ENCODE measurements at places on chromosomes 13 and 19. TPM values are rescaled to one million over a fixed set of nuclear protein-coding genes. Genes with fewer than 3 reads are reported as not detected.

- peaks cover 9% of the 10 kb centered on the region for H3K27me3 ChIP-seq
- H3K27ac ChIP-seq = no peak overlapping the region
- H3K36me3 ChIP-seq = no peaks in the 10 kb centered on the region
Observed at GRCh38 chr13:46926916-46927590, 30.2 kb upstream of the HTR2A start.

Gene ZSWIM9
- 9.3 TPM for total RNA-seq

GRCh38 chr13:66036024-66036614 is 1194.0 kb downstream of the PCDH9 start:
- H3K27me3 ChIP-seq = no peaks in the 10 kb centered on the region
- H3K27ac ChIP-seq = no peak overlapping the region
- no peak overlapping the region for H3K4me3 ChIP-seq
- no peaks in the 10 kb centered on the region for H3K4me1 ChIP-seq
- H3K36me3 ChIP-seq = no peaks in the 10 kb centered on the region

- H3K27ac ChIP-seq = no peak overlapping the region
- no peak for DNase-seq
- H3K4me1 ChIP-seq = no peaks in the 10 kb centered on the region
Observed at GRCh38 chr13:101209206-101209893, 207.0 kb downstream of the NALCN start.

DNA sequence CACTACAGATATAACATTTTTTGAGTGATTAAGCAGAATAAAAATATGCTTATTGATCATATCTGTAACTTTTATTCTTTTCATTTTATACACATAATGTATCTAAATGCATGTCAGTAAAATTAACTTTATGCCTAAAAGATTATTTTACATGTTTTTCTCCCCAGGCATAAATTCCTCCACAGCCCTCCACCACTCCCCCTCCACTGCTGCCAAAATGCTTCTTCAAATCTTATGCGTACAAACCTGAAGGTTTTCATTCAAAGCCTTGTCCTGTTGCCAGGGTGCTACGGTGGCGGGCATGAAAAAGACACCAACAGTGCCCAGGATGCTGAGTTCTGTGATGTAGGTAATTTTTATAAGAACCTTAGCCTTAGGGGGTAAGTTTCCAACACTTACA is 52.9 kb downstream of the PARP4 start:
- no peak overlapping the region for H3K4me3 ChIP-seq
- H3K27ac ChIP-seq = peak overlapping the region; percentile 26
- H3K27me3 ChIP-seq = no peaks in the 10 kb centered on the region
- no peak for DNase-seq

- peaks cover 20% of the 10 kb centered on the region for H3K4me1 ChIP-seq
- no peak overlapping the region for H3K27ac ChIP-seq
- H3K36me3 ChIP-seq = peaks cover 16% of the 10 kb centered on the region
- no peak for DNase-seq
- no peaks in the 10 kb centered on the region for H3K27me3 ChIP-seq
Observed at GRCh38 chr13:49569993-49570689, 15.2 kb downstream of the RCBTB1 start.

DNA sequence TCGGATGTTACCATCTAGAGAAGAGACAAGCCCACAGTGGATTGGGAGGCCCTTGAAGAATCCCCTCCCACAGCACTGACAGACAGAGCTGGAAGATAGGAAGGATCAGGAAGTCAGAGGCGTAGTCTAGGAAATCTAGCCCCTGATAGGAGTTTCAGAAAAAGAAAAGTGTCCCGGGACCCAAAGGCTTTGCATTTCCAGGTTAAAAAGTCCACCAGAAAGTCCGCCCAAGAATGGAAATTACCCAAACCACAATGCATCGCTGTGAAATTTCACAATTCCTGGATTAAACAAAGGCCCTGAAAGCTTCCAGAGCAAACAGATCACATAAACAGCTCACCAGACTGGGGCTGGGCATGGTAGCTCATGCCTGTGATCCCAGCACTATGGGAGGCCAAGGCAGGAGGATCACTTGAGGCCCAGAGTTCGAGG is 146.9 kb downstream of the KDM4B start:
- peaks cover 7% of the 10 kb centered on the region for H3K36me3 ChIP-seq
- no peaks in the 10 kb centered on the region for H3K4me1 ChIP-seq
- no peaks in the 10 kb centered on the region for H3K27me3 ChIP-seq
- no peak overlapping the region for H3K4me3 ChIP-seq
- peak overlapping the region; percentile 64 for H3K27ac ChIP-seq

GRCh38 chr13:34108410-34108809 is 290.5 kb downstream of the RFC3 start:
- DNase-seq = no peak
- no peak overlapping the region for H3K4me3 ChIP-seq
- no peak overlapping the region for H3K27ac ChIP-seq
- no peaks in the 10 kb centered on the region for H3K36me3 ChIP-seq
- no peaks in the 10 kb centered on the region for H3K4me1 ChIP-seq
- H3K27me3 ChIP-seq = no peaks in the 10 kb centered on the region

Gene MAG
- total RNA-seq = not detected

Gene ZSCAN4
- total RNA-seq = not detected

- peak; percentile 55 for DNase-seq
- H3K4me1 ChIP-seq = peaks cover 3% of the 10 kb centered on the region
- peaks cover 5% of the 10 kb centered on the region for H3K36me3 ChIP-seq
- no peak overlapping the region for H3K27ac ChIP-seq
- no peaks in the 10 kb centered on the region for H3K27me3 ChIP-seq
Observed at GRCh38 chr19:23283925-23284324, 33.7 kb upstream of the ZNF724 start.

GRCh38 chr13:74662905-74663304 is 528.7 kb upstream of the KLF12 start:
- peaks cover 4% of the 10 kb centered on the region for H3K27me3 ChIP-seq
- H3K4me3 ChIP-seq = no peak overlapping the region
- H3K4me1 ChIP-seq = no peaks in the 10 kb centered on the region
- no peaks in the 10 kb centered on the region for H3K36me3 ChIP-seq
- DNase-seq = no peak

DNA sequence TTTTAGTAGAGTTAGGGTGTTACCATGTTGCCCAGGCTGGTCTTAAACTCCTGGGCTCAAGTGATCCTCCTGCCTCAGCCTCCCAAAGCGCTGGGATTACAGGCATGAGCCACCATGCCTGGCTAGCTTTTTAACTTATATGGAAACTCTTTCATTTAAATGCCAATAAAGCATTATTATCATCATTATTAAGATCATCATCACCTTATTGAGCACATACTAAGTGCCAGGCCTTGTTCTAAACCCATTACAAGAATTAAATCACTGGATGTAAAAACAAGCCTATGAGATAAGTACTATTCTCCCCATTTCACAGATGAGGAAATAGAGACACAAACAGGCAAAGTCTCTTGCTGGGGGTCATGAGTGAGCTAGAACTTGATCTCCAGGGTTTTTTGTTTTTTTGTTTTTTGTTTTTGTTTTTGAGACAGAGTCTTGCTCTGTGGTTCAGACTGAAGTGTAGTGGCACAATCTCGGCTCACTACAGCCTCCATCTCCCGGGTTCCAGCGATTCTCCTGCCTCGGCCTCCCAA is 1.3 kb downstream of the GMFG start:
- peaks cover 34% of the 10 kb centered on the region for H3K36me3 ChIP-seq
- peak overlapping the region; percentile 99 for H3K4me3 ChIP-seq
- DNase-seq = no peak
- H3K27me3 ChIP-seq = no peaks in the 10 kb centered on the region
- H3K4me1 ChIP-seq = peaks cover 51% of the 10 kb centered on the region
- H3K27ac ChIP-seq = peak overlapping the region; percentile 97

DNA sequence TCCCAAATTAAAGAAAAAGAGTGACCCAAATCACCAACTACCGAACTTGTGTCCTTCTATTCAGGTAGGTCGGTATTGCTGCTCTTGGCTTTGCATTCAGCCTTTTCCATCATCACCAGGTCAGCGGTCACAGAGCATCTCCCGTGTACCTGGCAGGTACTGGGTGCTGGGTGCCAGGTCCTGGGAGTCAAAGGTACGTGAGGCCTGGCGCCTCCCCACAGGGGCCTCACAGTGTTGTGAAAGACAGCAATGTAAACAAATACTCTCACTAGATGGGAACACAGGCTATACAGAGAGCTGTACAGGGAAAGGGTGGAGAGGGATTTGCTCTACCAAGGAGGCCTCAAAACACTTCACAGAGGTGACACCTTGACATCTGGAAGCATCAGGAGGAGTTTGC is 86.7 kb downstream of the ZIC5 start:
- H3K27me3 ChIP-seq = peaks cover under 1% of the 10 kb centered on the region
- H3K27ac ChIP-seq = no peak overlapping the region
- no peaks in the 10 kb centered on the region for H3K36me3 ChIP-seq
- DNase-seq = no peak
- H3K4me3 ChIP-seq = no peak overlapping the region
- H3K4me1 ChIP-seq = no peaks in the 10 kb centered on the region

DNA sequence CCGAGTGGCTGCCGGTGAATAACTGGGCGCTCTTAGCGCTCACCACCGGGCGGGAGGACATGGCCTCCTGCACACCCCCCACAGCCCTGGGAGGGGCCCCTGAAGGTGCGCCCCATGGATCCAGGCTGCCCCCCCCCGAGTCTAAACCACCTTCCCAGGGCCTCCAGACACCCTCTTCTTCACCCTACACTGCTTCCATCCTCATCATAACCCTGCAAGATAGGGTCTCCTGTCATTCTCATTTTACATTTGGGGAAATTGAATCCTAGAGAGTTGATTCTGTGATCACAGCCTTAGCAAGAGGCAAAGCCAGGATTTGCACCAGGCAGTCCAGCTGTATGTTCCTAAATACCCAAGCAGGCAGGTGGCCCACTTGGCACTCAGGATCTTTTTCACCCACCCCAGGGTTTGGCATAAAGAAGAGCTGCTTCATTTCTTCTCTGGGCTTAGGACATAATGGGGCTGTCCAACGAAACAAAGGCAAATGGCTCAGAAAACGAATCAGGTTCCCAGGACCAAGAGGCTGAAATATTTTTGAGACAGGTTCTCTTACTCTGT is 110.8 kb downstream of the PTPRS start:
- H3K4me1 ChIP-seq = no peaks in the 10 kb centered on the region
- peaks cover 15% of the 10 kb centered on the region for H3K27me3 ChIP-seq
- no peak for DNase-seq
- no peaks in the 10 kb centered on the region for H3K36me3 ChIP-seq
- no peak overlapping the region for H3K27ac ChIP-seq

DNA sequence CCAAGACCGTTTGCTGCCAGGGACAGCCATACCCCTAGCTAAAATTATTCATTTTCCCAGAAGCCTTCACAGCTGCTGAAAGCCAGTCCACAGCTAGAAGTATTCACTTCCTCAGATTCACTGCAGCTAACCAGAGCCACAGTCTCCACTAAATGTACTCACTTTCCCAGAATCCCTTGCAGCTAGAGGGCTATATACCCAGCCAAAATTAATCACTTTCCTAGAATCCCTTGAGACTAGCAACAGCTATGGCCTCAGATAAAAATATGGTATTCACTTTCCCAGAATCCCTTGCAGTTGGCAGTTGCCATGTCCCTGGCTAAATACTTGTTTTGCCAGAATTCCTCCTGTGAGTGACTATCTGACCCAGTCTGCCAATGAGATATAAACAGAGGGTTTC is 13.8 kb upstream of the MEIS3 start:
- H3K4me3 ChIP-seq = no peak overlapping the region

- H3K27ac ChIP-seq = no peak overlapping the region
- H3K27me3 ChIP-seq = peaks cover 2% of the 10 kb centered on the region
- no peak for DNase-seq
- H3K36me3 ChIP-seq = no peaks in the 10 kb centered on the region
- no peaks in the 10 kb centered on the region for H3K4me1 ChIP-seq
- no peak overlapping the region for H3K4me3 ChIP-seq
Observed at GRCh38 chr13:91132786-91133185, 214.7 kb upstream of the MIR17HG start.

- no peak for DNase-seq
- H3K27ac ChIP-seq = no peak overlapping the region
- no peaks in the 10 kb centered on the region for H3K27me3 ChIP-seq
- H3K36me3 ChIP-seq = peaks cover 24% of the 10 kb centered on the region
- peaks cover 3% of the 10 kb centered on the region for H3K4me1 ChIP-seq
- no peak overlapping the region for H3K4me3 ChIP-seq
Observed at GRCh38 chr19:55698256-55698655, 23.2 kb downstream of the EPN1 start.

DNA sequence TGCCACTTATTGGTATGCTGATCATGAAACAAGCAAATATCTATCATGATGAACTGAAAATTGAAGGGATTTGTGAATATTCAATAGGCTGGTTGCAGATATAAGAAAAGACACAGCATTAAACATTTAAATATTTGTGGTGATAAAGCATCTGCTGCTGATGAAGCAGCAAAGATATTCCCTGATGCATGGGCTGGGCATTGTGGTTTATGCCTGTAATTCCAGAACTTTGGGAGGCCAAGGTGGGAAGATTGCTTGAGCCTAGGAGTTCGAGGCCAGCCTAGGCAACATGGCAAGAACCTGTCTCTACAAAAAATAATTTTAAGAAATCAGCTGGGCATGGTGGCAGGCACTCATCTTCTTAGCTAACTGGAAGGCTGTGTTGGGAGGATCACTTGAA is 54.5 kb downstream of the GPR180 start:
- no peak overlapping the region for H3K27ac ChIP-seq
- no peak overlapping the region for H3K4me3 ChIP-seq
- H3K4me1 ChIP-seq = peaks cover 6% of the 10 kb centered on the region
- H3K36me3 ChIP-seq = no peaks in the 10 kb centered on the region
- no peak for DNase-seq

DNA sequence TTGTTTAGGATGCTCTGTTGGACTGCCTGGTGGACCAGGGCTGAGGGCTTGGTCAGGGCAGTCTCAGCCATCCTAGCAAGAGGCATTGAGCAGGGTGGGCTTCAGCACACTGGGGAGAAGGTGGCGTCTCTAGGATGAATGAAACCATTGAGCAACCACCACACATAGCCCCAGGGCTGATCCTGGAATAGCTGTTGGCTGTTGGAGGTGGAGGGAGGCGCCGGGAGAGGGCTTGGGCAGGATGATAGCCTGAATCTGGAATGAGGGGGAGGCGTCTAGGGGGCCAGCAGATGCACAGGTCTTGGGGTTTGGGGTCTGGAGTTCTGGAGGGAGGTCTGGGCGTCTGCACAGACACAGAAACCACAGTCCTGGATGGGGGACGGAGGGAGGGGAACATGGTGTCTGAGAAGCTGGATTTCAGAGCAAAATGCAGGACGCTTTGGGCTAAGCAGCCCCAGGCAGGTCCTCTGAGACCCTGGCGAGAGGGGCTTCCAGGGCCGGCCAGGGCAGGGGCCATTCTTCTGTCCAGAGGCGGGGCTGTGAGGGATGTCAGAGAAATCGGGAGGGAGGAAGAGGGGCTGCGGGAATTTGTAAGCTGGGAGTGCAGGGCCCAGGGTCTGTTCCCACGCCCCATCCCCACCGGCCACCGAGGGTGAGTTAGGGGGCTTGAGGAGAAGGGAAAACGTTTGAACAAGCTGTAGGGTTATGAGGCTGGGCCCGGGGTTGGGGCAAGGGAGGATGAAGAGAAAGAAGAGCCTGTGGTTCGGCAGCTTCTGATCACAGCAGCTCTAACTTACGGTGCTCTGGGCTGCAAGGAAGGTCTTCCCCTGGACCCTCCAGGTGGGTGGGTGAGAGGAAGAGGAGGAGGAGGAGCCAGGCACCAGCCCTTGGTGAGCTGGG is 5.2 kb downstream of the TRAPPC5 start:
- H3K27me3 ChIP-seq = no peaks in the 10 kb centered on the region
- no peak for DNase-seq
- peak overlapping the region; percentile 21 for H3K27ac ChIP-seq
- no peak overlapping the region for H3K4me3 ChIP-seq
- peaks cover 11% of the 10 kb centered on the region for H3K4me1 ChIP-seq
- H3K36me3 ChIP-seq = peaks cover 13% of the 10 kb centered on the region

Gene SOX21
- not detected for total RNA-seq

Gene LILRA1
- not detected for total RNA-seq

Data from activated CD4-positive, alpha-beta T cell treated with anti-CD3 and anti-CD28 coated beads, Interleukin-2, amount 10 ng/mL, durations not matched to agents 7 days and 5 days (primary cell).